Right kidney (tissue), 9 donors: ENCODE measurements at places on chromosomes 3 and 15.

GRCh38 chr3:55205990-55206389 is 278.1 kb upstream of the LRTM1 start:
- no peak for DNase-seq

- DNase-seq = no peak
Observed at GRCh38 chr15:69660658-69661405, 208.2 kb downstream of the RPLP1 start.

GRCh38 chr3:112776000-112776399 is 70.7 kb downstream of the CD200R1L start:
- no peak for DNase-seq

GRCh38 chr3:58800940-58801339 is 134.4 kb upstream of the FAM3D start:
- DNase-seq = no peak

DNA sequence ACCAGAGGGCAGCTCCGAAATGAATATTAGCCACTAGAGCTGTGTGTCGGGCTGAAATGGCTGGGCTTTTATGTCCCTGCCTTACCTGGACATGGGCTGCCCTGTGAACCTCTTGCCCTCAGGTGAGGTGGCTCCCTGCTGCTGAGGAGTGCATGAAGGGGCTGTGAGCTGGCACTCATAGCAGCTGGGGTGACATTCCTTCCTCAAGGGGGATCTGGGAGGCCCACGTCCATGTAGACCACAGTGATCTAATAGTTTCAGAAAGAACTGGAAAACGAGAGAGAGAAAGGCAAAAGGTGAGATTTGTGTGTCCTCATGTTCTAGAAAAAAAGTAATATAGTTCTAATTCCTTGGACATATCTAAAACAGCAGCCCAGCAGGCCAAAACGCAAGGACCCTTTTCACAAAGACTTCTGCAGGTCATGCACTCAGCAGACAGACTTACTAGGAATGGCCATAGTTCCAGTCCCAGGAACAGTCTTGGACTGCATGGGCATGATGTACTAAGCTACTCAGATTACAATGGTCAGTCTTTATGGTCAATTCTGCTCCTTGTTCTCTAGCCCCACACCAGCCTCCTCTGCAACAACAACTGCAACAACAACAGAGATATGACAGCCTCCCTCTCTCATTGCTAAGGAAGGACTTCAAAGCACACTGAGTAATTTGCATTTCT is 10.8 kb upstream of the SLC24A5 start:
- DNase-seq = no peak

DNA sequence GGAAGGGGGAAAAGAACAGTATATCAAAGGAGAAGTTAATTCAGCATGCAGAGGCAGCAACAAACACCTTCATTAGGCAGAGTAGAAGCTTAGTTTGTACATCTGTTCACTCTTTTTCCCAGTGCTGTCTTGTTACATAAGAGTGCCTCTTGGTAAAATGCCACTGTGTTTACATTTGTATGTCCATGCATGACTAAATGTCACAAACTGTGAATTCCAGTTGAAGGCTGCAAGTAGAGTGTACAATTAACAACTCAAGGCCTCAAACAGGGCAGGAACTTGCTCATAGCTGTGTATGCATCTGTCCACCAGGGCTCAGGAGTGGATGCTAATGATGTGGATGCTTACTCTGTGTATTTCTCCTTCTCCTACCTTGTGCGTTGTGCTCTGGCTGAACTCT is 214.2 kb upstream of the TPM1 start:
- DNase-seq = no peak

GRCh38 chr3:42451116-42451515 is 40.7 kb upstream of the LYZL4 start:
- no peak for DNase-seq

- DNase-seq = no peak
Observed at GRCh38 chr3:45477838-45478237, 89.5 kb downstream of the LARS2 start.

DNA sequence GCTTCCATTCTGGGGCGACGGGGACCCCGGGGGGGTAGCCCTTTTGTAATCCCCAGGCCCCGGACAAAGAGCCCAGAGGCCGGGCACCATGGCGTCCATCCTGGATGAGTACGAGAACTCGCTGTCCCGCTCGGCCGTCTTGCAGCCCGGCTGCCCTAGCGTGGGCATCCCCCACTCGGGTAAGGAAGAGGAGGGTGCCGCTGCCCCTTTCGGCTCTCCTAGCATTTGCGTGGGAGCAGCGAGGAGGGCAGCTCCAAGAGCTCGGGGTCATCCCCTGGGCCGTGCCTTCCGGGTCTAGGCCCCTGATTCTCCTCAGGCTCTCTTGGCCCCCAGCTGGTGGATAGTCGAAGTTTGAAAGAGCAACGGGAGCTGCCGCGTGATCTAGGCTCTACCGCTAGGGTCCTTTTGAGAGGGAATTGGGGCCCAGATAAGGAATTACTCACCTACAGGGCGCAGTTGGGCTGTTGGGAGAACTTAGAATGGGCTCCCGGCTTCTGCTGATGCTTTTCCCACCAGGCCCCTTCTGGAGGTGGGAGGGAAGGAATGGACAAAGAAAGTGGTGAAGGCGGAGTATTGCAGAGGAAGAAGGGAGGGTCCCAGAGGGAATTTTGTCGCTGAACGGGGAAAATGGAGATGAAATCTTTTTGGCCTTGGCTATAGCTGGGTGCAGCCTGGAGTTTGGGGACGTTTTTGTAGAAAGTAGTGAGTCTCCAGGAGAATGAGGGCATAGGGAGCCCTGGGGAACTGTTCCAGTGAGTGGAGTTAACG is 615 bp downstream of the VPS18 start:
- no peak for DNase-seq

DNA sequence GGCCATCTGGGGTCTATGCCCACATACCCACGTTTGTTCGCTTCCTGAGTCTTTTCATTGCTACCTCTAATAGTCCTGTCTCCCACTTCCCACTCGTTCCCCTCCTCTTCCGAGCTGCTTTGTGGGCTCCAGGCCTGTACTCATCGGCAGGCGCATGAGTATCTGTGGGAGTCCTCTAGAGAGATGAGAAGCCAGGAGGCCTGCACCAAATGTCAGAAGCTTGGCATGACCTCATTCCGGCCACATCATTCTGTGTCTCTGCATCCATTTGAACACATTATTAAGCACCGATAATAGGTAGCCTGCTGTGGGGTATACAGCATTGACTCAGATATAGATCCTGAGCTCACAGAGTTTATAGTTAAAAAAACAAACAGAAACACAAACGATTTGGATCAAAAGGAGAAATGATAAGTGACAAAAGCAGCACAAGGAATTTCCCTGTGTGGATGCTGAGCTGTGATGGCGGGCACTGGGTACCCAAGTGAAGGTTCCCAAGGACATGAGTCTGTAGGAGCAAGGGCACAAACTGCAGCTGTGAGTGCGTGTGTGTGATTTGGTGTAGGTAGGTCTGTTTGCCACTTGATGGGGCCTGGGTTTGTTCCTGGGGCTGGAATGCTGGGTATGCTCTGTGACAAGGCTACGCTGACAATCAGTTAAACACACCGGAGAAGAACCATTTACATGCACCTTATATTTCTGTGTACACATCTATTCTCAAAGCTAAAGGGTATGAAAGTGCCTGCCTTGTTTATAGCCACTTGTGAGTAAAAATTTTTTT is 35.9 kb downstream of the NR1I2 start:
- no peak for DNase-seq

DNA sequence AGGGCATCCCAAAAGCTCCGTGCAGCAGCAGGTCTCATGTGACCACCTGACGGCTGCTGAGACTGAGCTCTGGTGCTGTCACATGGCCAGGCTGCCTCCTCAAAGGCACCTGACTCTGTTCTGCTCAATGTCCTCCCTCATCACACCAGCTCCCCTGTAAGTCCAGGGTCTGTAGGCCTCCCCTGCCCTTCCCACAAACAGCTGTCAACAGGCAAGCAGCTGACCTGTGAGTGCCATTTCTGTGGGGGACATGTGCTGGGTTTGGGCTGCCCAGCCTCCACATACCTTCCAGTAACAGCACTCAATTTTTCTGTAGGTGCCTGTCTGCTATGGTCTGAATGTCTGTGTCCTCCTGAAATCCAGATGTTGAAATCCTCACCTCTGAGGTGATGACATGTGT is 11.2 kb downstream of the NUP210 start:
- no peak for DNase-seq

- no peak for DNase-seq
Observed at GRCh38 chr3:120059081-120059864, 35.0 kb downstream of the GSK3B start.

- no peak for DNase-seq
Observed at GRCh38 chr3:139043554-139044365, 932 bp downstream of the PRR23C start.

GRCh38 chr15:100032358-100033085 is 299.3 kb upstream of the LYSMD4 start:
- no peak for DNase-seq

DNA sequence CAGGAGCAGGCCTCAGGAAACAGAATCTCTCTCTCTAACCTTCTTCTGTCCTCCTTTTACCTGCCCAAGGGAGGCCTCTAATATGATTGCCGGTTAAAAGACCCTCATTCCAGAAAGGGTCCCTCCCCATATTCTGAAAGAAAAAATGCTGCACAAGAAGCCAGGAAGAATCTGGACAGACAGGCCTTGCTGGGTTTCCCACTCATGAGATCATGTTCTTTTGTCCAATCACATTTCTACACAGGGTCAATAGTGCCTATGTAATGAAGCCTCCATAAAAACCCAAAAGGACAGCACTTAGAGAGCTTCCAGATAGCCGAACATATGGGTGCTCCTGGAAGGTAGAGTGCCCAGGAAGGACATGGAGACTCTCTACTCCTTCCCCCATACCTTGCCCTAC is 146.0 kb downstream of the MYO9A start:
- no peak for DNase-seq

GRCh38 chr15:93670931-93671330 is 560.4 kb upstream of the MCTP2 start:
- no peak for DNase-seq

DNA sequence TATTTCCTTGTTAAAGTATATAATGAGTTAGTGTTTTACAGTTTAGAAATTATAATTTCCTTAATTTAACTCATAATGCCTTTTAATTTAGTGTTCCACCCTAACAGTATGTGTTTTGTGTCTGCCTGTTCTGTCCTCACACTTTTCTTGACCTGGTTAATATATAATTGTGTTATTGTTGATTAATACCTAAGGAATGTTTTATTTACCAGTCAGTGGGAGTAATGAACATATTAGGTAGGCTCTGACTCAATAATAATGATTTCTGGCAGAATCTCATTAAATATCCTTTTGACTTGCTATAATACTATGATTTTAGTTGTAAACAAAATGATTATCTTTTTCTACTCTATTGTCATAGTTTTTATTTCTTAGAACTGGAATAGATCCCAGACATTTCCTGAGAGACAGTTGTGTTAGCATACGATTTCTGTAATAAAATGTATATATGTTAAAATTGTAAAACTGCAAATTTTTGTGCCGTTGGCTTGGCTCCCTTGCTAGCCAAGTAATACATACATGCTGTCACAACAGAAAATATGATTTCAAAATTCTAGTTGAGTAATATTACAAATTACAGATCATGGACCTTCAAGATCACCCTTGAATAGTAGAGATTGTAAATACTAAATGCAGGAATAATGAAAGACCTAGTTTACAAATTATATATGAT is 51.9 kb downstream of the RASA2 start:
- DNase-seq = no peak

DNA sequence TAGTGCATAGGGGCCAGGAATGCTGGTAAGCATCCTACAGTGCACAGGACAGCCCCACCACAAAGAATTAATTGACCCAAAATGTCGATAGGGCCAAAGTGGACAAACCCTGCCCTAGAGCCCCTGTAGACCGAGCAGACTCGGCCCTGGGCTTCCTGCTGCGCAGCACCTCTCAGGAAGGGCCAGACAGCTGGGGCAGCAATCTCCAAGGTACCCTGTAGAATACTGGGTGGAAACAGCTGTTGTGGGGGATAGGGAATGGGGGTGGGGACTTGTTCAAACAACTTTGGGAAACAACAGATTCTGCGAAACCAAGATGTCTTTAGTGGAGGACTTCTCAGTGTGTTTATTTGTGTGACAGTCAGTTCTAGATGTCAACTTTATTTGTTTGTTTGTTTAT is 67.1 kb downstream of the MRPL46 start:
- DNase-seq = no peak

DNA sequence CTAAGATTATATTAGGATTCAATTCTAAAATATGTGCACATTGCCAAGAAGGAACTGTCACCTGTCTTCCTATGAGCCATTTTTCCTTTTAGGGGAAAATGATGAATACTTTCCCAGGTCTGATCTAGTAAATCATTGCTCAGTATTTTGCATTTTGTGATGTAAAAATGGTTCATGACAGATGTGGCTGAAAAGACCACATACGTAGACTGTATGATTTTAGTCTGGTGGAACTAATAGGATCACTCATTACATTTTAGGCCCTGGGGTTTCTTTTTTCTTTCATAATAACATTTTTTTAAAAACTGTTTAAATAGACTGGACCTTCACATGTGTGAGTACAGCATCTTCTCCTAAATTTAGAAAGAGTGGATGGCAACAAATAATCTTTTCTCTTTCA is 201.7 kb upstream of the MLF1 start:
- DNase-seq = no peak

GRCh38 chr3:167110901-167111300 is 269.2 kb downstream of the ZBBX start:
- DNase-seq = no peak

GRCh38 chr3:146283781-146284445 is 33.0 kb upstream of the PLSCR4 start:
- no peak for DNase-seq

DNA sequence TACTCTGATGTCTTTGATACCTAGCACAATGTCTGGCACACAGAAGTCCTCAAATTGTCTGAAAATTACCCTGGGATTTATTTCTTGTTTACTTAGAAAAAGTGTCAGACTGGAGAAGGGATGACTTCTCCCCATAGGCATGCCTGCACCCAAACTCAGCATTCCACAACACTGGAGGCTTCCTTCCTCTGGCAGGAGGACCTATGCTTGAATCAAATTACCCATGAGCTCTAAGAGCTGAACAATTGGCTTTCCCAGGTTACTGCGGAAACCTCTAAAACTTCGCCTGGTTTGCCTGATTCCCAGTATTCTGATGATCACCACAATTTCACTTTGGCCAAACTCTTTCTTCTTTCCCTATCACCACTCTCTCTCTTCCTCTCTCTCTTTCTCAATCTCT is 217.4 kb downstream of the DIPK2A start:
- no peak for DNase-seq

GRCh38 chr3:64445109-64445943 is 220.1 kb upstream of the PRICKLE2 start:
- DNase-seq = peak; percentile 84

- no peak for DNase-seq
Observed at GRCh38 chr3:113231827-113232253, 20.5 kb downstream of the BOC start.

- DNase-seq = no peak
Observed at GRCh38 chr3:24520976-24521419, 26.3 kb upstream of the THRB start.
